Activated naive CD4-positive, alpha-beta T cell treated with anti-CD3 and anti-CD28 coated beads, Interleukin-2, amount 10 ng/mL, durations not matched to agents 7 days and 5 days (primary cell): ENCODE measurements at places on chromosomes 2 and 18.

GRCh38 chr2:131085646-131086045 is 7.6 kb downstream of the FAM168B start:
- DNase-seq, result no peak

GRCh38 chr2:126831234-126832005 is 67.3 kb upstream of the TEX51 start:
- DNase-seq, result no peak

- no peak for DNase-seq
Measured at GRCh38 chr2:38875227-38875575, 533 bp downstream of the DHX57 start.

DNA sequence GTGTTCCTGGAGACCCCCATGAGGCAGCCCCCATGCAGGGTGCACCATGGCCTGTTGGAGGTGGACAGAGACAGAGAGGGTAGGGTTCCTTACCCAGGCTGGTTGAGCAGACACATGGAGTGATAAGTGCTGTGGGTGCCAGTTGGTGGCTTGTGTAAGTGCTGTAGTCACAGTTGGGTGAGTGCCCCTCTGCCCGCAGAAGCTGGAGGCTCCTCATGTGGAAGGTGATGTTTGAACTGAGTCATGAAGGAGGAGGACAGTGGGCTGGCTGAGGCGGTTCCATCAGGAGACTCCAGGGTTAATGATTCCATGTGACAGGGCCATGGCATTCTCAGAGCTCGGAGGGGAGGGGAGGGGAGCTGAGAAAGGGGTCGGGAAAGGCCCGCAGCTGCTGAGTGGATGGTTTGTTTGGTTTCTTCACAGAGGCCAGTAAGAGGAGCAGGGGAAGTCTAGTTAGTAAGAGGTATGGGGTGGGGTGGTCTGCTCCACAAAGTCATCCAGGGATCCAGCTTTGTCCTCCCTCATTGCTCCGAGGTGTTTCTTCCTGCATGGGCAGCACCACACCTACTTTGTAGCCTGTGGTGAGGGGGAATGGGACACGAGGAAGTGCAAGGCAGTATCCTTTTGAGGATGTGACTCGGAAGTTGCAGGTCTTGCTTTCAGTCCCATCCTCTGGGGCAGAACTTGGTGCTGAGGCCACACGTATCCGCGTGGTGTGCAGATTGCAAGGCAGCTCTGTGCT is 13.6 kb downstream of the IMPA2 start:
- DNase-seq, result no peak

GRCh38 chr2:8491296-8492027 is 190.4 kb upstream of the ID2 start:
- no peak for DNase-seq

DNA sequence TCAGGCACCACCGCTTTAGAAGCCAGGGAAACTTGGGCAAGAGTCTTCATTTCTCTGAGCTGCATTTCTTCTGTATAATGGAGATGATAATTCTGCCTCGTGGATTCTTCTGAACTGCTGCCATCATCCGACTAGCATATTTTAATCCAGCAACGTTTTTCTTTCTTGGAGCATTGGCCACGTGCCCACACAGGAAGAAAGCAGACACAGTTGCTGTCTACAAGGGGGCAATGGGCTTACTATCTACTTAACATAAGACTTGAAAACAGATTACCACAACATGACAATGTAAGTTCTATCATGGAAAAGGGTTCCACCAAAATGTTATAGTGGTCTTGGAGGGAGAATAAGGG is 176.5 kb downstream of the FAM210A start:
- DNase-seq, result no peak

DNA sequence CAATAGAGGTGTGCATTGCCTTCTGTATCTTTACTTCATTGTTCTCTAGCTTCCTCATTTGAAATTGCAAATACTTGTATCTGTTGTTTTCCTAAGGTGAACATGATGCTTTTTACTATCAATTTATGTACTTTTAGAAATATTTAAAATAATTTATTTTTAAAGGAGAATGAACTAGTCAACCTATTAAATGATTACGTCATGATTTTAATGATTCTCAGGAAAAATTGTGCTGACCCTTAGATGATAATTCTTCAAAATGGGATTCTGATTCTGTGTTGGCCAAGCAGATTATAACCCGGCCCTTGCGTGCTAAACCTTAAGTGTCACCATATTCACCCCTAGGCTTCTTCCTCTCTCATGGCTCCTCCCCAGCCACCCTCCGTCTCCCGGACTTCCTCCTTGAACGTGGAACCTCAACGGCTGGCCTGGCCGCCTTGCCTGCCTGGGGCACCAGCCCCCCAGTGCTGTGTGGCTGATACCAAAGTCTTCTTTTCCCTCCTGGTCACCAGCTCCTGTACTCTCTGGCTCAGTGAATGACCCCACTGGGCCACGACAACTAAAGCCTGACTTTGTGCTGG is 292.0 kb downstream of the GBX2 start:
- no peak for DNase-seq

- peak; percentile 8 for DNase-seq
Measured at GRCh38 chr2:233821709-233822100, 32.6 kb downstream of the HJURP start.

DNA sequence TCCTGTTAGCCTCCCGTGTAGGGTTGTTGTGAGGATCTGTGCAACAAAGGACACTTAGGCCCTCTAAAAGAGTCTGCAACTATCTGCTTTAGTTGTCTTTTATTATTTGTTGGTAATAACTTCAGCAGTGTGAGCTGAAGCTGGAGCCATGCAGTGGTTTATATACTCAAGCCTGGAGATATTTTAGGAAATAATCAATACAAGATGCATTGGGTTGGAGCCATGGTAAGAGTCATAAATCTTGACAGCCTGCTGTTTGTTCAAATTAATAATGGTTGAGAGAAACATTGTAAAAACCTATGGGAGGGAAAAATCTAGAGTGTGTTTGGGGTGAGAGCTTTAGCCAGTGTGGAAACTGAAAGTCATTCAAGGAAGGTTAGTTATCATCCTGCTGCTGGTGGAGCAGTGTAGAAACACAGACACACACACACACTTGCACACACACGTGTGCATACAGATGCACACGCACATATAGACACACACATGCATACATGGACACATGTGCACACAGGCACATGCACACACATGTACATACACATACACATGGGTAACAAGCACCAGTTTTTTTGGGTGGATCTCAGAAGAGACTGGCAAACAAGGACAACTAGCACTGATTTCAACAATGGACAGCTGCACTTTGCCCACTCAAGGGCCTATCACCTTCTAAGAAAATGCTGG is 51.0 kb downstream of the ACOXL start:
- DNase-seq, result no peak

GRCh38 chr2:3659447-3660432 is 1.7 kb downstream of the ALLC start:
- no peak for DNase-seq

GRCh38 chr2:171793691-171794678 is 100.1 kb downstream of the SLC25A12 start:
- DNase-seq, result no peak

DNA sequence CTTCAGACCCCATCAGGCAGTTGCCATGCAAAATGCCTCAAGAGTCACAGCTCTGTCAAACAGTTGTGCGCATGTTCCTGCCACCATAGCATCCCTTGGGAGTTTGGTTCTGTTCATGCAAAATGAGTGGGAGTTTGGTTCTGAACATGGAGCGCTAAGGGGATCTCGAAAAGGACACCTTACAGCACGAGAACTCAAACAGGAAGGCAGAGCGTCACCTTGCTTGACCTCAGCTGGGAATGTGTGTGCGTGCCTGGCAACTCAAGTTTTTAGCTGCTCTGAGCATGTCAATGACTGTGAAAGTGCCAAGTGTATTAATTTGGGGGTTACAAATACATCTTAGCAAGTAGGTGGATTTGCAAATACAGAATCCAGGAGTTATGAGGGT is 16.6 kb downstream of the MALL start:
- no peak for DNase-seq

GRCh38 chr2:54830546-54830945 is 107.1 kb downstream of the EML6 start:
- DNase-seq, result no peak

DNA sequence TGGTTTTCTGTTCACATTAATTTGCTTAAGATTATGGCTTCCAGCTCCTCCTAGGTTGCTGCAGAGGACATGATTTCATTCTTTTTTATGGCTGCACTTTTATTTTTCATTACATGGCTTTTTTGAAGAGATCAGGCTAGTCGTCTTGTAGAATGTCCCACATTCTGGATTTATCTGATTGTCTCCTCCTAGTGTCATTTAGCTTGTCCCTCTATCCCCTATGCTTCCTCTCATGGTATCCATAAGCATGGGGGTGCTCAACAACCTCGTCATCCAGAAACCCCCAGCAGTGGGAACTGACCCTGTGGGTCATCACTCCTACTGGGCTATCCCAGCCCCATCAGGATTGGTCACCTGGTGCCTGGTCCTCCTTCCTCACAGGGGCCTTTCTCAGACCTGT is 49.6 kb downstream of the SERTAD2 start:
- DNase-seq, result peak; percentile 14

GRCh38 chr18:3346487-3346886 is 84.6 kb downstream of the MYL12B start:
- DNase-seq, result no peak

DNA sequence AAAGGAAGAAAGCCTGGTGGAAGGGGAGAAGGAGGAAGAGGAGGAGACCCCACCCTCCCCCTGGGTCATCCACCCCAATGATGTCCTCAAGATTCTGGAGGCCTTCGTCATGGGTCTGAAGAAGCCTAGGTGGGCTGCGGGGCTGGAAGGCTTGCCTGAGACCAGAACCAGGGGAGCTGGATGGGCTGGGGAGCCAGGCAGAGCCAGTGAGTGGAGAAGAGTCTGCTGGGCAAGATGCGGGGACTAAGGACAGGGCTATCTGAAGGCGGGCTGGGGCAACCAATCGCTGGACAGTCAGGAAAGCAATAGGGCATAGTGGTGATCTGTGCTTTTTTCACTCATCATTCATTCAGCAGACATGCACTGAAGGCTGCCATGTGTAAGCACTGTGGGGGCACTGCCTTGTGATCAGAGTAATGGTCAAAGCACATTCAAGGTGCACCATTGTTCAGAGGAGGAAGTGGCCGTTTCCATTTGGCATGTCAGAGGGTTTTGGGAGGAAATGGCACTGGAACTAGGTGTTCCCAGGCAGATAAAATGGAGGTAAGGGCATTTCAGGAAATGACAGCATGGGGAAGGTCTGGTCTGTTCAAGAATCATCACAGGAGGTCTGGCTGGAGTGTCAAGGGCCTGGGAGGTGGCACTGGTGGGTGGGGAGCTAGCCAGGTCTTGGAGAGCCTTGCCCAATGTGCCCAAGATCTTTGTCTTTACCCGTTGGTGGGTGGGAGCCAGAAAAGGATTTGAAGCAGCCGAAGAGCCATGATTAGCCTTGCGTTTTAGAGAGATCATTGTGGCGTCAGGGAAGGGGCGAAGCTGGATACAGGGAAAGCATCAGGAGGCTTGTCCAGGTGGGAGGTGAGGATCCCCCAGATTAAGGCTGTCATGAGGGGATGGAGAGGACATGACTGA is 24.2 kb downstream of the OTOF start:
- DNase-seq, result no peak
